Endothelial cell of umbilical vein (primary cell): ENCODE measurements at places on chromosomes 12 and 14. TPM values are rescaled to one million over a fixed set of nuclear protein-coding genes. Genes with fewer than 3 reads are reported as not detected.

DHRS2 gene
- 0.44 TPM in 1 of 2 replicates, not detected in the other for total RNA-seq

RBP5 gene
- total RNA-seq, result not detected in 2 replicates

IAPP gene
- total RNA-seq, result not detected in 2 replicates

RARG gene
- total RNA-seq, result 16.1 and 19.5 TPM in 2 replicates

KIF21A gene
- total RNA-seq, result 9.6 and 10.1 TPM in 2 replicates

CRIP2 gene
- 322 and 361 TPM in 2 replicates for total RNA-seq

NANOG gene
- total RNA-seq, result not detected in 2 replicates

RGS6 gene
- total RNA-seq, result not detected in 2 replicates

LRFN5 gene
- not detected in 2 replicates for total RNA-seq

CCDC184 gene
- 0.18 TPM in 1 of 2 replicates, not detected in the other for total RNA-seq

PMCH gene
- total RNA-seq, result 1.1 and 1.8 TPM in 2 replicates

KRT85 gene
- not detected in 2 replicates for total RNA-seq

HEATR5A gene
- 37.0 and 45.3 TPM in 2 replicates for total RNA-seq

TTC9 gene
- 0.09 TPM in 1 of 2 replicates, not detected in the other for total RNA-seq

SMCO3 gene
- total RNA-seq, result 0.25 and 0.35 TPM in 2 replicates

IRAK4 gene
- 13.1 and 17.1 TPM in 2 replicates for total RNA-seq

FOXN4 gene
- total RNA-seq, result not detected in 2 replicates

TEAD4 gene
- total RNA-seq, result 39.4 and 46.0 TPM in 2 replicates

FAM181A gene
- not detected in 2 replicates for total RNA-seq

IGFBP6 gene
- 11.6 and 14.1 TPM in 2 replicates for total RNA-seq

CNTN1 gene
- total RNA-seq, result 0.07 TPM in 1 of 2 replicates, not detected in the other

PRDM4 gene
- total RNA-seq, result 33.4 and 36.8 TPM in 2 replicates
